ENCODE measurements at places on chromosomes 2 and 18.
A peak's percentile ranks its signal among the peaks of the same experiment; 100 is the strongest.

DNA sequence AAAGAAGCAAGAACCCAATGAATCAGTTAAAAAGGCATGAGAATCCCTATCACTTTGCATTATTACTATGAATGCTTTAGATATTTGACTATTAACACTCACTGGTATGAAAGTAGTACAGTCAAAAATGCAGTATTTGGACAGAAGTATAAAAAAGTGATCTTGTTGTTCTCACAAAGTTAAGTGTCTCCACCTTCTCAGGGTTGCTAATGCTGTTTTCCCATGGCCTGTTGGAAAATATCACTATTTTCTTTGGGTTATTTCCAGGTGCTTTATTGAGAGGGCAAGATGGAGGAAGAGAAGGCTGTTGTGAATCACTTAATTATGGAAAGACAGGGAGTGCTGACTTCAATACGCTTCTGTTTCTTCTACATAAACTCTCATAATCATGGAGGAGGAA, 13.6 kb upstream of the CREB1 start:
- no peak for DNase-seq

GRCh38 chr18:73626221-73626620, 521.4 kb downstream of the FBXO15 start:
- no peak for DNase-seq

- DNase-seq, result no peak
These were observed 49.9 kb upstream of the EML6 start for GRCh38 chr2:54673501-54673998.

- DNase-seq, result no peak
These were observed 130.8 kb downstream of the FOXI3 start for GRCh38 chr2:88321449-88322248.

DNA sequence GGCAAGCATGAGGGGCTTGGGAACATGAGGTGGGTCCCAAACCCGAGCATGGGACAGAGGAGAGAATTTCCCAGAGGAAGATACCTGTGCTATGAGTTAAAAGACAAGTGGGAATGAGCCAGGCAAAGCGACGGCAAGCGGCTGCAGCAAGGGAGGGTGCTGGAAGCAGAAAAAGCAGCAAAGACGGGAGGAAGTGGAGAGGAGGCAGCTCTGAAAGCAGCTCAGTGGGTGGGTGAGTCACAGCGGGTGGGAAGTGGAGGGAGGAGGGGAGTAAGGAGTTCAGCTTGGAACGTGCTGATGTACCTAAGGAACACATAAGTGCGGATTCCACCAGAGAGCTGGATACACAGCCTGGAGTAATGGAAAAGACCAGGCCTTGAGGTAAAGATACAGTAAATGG, 41.4 kb downstream of the THUMPD2 start:
- DNase-seq, result peak; percentile 89

GRCh38 chr18:49008716-49009115, 58.0 kb upstream of the SMAD7 start:
- DNase-seq, result no peak

GRCh38 chr18:80213182-80213581, 34.1 kb downstream of the PARD6G start:
- DNase-seq, result peak; percentile 10

GRCh38 chr2:200705305-200706041, 106.2 kb upstream of the BZW1 start:
- peak; percentile 45 for DNase-seq

DNA sequence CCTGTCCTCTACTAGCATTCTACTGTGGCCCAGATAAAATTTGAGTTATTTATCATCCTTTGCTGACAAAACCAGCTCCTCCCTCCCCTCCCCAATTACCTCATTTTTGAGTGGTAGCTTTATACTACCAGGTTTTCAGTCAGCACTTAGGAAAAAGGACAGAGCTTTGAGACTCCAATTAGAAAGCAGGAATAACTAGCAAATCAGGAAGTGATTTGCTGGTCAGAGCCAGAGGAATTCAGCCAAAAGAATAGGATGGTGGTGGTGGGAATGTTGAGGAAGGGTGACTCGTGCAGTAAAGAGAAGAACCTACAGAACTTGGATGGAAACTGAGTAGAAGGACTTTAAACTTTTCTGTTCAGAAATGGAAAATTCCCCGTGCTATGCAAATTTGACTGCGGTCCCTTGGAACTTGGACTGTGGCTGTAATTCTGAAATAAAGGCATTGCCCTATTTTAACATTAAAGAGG, 3.7 kb downstream of the MYL12B start:
- peak; percentile 69 for DNase-seq

- no peak for DNase-seq
These were observed 248.7 kb upstream of the MYT1L start for GRCh38 chr2:2579814-2580213.

GRCh38 chr2:133504566-133505505, 63.4 kb downstream of the NCKAP5 start:
- DNase-seq, result peak; percentile 12

DNA sequence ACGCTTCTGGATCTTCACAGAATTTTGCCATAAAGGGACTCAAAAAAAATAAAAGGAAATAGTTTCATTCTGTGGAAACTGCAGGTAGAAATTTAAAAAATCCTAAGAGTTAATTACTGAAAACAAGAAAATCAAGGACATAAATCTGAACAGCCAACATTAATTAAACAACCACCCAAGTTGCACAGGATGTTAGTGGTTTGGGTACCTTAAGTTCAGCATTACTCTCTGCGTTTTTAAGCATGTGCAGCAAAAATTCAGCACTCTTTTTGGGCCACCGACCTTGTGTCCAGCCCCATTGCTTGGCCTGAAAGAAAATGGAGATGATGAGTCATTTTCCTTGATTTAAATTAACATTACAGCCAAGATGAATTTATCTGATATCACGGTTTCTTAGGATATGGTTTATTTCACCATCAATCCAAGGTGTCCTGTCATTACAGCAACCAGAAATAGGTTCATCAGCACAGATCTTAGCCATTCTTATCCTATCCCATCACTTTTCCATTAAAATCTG, 3.3 kb upstream of the C18orf32 start:
- DNase-seq, result peak; percentile 7

- DNase-seq, result no peak
These were observed 11.0 kb upstream of the NCKAP5 start for GRCh38 chr2:133579274-133579673.

DNA sequence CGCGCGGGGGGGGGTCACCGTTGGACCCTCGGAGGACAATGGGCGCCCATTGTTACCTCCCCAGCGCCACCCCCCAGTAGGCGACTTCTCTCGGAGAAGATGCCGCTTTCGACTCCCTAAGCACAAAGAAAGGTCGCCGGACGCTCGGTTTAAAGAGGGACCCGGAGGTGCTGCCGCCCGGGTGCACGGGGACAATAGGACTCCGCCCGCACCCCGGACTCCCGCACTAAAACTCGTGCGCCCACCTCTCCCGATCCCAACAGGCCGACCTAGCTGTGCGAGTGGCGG, 318 bp upstream of the CDC42EP3 start:
- DNase-seq, result no peak

DNA sequence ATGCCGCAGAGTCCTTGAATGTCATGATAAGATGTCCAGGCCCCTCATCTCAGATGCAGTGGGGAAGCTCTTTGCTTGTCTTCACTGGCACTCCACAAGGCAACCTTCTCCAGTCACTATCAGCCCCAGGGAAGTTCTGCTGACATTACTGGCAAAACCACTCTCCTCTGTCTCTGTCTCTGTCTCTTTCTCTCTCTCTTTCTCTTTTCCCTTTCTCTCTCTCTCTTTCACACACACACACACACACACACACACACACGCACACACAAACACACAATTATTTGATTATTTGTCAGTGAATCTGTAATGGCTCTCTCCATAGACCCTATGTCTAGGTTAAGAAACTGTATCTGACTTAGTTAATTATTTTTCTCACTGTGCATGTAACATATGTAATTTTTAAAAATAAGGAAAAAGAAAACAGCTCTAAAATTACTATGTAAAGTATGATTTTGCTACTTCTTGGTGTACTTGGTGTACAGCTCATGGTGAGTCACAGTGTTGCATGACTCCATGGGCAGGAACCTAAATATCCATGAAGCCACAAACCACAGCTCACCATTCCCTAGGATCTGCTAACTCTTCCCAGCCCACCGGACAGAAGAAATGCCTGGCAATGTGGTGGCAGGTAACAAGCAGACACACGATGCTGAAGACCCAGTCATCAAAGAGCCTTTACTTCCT, 594.9 kb upstream of the ID2 start:
- peak; percentile 96 for DNase-seq

GRCh38 chr18:61993831-61994230, 101.0 kb upstream of the RNF152 start:
- no peak for DNase-seq
